Activated naive CD4-positive, alpha-beta T cell treated with anti-CD3 and anti-CD28 coated beads, Interleukin-2, amount 10 ng/mL, durations not matched to agents 7 days and 5 days (primary cell): ENCODE measurements at places on chromosomes 12 and 14.
A peak's percentile ranks its signal among the peaks of the same experiment; 100 is the strongest.

- H3K36me3 ChIP-seq: no peaks in the 10 kb centered on the region
- no peak for DNase-seq
- no peak overlapping the region for H3K4me3 ChIP-seq
- H3K27me3 ChIP-seq: peaks cover 5% of the 10 kb centered on the region
These were observed 103.4 kb downstream of the STAB2 start for GRCh38 chr12:103690426-103690825.

DNA sequence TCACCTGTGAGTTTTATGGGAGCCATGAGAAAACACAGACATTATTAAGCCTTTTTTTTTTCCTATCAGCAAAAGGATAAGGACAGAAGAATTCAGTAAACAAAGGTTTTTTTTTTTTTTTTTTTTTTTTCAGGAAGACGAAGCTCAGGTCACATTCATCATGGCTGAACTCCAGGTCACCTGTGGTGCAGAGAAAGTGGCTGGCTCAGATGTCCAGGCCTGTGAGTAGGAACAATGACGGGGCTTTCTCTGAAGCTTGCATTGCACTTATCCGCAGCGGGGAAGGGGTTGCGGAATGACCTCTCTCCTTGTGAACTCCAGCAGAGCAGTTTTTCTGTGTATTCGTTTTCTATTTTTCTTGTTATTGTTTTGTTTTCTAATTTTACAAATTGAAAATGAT lies 759.6 kb upstream of the TMEM132C start:
- H3K27ac ChIP-seq: no peak overlapping the region
- no peaks in the 10 kb centered on the region for H3K27me3 ChIP-seq
- H3K4me3 ChIP-seq: no peak overlapping the region

GRCh38 chr12:14554281-14555007 lies 13.2 kb downstream of the PLBD1 start:
- H3K4me1 ChIP-seq: no peaks in the 10 kb centered on the region
- no peak overlapping the region for H3K27ac ChIP-seq
- H3K4me3 ChIP-seq: no peak overlapping the region
- H3K27me3 ChIP-seq: peaks cover 6% of the 10 kb centered on the region

GRCh38 chr12:4135919-4136605 lies 137.5 kb upstream of the CCND2 start:
- H3K27me3 ChIP-seq: peaks cover 15% of the 10 kb centered on the region
- no peak overlapping the region for H3K4me3 ChIP-seq
- peaks cover 54% of the 10 kb centered on the region for H3K4me1 ChIP-seq
- peaks cover 15% of the 10 kb centered on the region for H3K36me3 ChIP-seq

DNA sequence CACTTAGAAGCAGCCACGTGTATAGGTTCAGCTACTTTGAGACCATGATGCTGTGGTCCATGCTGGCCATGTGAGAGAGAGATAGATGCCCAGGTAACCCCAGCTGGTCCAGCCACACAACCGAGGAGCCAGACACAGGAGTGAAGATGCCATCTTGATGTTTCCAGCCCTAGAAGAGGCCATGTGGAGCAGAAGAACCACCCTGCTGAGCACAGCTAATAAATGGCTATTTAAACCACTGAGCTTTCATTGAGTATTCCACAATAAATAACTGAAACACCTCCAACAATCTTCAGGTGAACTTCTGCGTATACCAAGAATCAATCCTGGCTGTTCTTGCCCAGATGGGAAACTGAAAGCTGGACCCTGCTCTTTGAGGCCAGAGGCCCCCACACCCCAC lies 84.0 kb upstream of the GSC start:
- no peak for DNase-seq
- H3K36me3 ChIP-seq: no peaks in the 10 kb centered on the region
- peaks cover 11% of the 10 kb centered on the region for H3K27me3 ChIP-seq
- H3K4me1 ChIP-seq: no peaks in the 10 kb centered on the region

GRCh38 chr14:49766839-49767238 lies 1.1 kb upstream of the KLHDC2 start:
- H3K4me1 ChIP-seq: peaks cover 36% of the 10 kb centered on the region
- peak overlapping the region; percentile 100 for H3K27ac ChIP-seq
- H3K27me3 ChIP-seq: no peaks in the 10 kb centered on the region
- no peak for DNase-seq
- peak overlapping the region; percentile 98 for H3K4me3 ChIP-seq

DNA sequence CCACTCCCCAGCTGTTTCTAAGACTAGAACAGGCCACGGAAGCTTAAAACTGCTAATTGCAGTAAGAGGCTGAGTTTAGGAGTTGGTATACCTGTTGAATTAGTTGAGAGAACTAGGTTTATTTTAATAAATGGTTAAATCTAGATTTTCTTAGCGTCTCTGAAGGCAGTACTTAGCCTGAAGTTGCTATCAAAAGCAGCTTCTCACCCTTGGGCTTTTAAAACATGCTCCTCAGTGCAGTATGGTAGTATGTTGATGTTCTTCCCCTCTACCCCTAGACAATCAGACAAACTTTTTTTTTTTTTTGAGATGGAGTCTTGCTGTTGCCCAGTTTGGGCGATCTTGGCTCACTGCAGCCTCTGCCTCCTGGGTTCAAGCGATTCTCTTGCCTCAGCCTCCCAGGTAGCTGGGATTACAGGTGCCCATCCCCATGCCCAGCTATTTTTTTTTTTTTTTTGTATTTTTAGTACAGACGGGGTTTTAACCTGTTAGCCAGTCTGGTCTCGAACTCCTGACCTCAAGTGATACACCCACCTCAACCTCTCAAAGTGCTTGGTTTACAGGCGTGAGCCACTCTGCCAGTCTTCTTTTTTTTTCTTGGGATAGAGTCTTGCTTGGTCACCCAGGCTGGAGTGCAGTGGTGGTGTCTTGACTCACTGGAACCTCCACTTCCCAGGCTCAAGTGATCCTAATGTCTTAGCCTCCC lies 6.8 kb downstream of the SRSF5 start:
- no peaks in the 10 kb centered on the region for H3K27me3 ChIP-seq
- peaks cover 89% of the 10 kb centered on the region for H3K36me3 ChIP-seq
- no peak for DNase-seq
- no peak overlapping the region for H3K27ac ChIP-seq

GRCh38 chr12:59372956-59373355 lies 222.9 kb upstream of the SLC16A7 start:
- no peak for DNase-seq
- no peaks in the 10 kb centered on the region for H3K27me3 ChIP-seq
- H3K4me3 ChIP-seq: no peak overlapping the region
- no peaks in the 10 kb centered on the region for H3K36me3 ChIP-seq
- H3K4me1 ChIP-seq: no peaks in the 10 kb centered on the region

GRCh38 chr12:15662983-15663659 lies 126.1 kb downstream of the EPS8 start:
- H3K27me3 ChIP-seq: peaks cover 4% of the 10 kb centered on the region
- H3K36me3 ChIP-seq: no peaks in the 10 kb centered on the region
- H3K27ac ChIP-seq: no peak overlapping the region
- no peak for DNase-seq
- no peaks in the 10 kb centered on the region for H3K4me1 ChIP-seq

GRCh38 chr14:99946652-99947489 lies 118.4 kb upstream of the EVL start:
- peaks cover 57% of the 10 kb centered on the region for H3K27me3 ChIP-seq
- no peak overlapping the region for H3K4me3 ChIP-seq

DNA sequence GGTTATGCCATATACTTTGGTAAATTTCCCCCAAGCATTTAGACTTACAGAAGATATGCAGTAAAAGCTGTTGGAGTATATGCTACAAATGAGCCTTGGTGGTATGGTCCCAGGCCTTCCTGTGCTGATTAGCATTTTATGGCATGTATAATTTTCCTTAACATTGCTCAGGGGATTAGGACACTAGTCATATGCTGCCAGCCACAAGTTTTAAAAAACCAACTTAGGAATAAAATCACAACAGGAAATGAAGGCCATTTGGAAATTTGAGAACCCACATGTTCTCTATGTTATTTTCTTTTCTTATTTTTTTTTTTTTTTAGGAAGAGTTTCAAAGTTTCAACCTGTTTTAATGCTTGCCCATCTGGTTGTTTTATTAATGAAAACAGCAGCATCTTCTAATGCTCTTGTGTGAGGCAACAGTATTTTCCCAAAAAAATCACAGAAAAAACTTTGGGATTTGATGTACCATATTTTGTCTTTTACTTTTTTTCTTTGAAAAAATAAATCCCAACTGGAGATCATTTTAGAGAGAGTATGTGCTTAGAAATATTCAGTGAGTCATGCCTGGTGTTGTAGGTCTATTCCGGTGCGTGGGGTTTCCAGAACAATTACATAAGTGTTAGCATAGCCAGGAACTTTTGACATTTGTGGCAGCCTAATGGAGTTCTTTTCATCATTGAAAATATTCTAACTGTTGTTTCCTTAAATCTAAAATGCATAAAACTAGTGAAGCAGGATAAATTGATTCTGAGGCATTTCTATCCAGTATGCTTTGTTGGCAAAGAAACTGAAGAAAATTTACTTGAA lies 21.7 kb upstream of the DUSP6 start:
- H3K4me1 ChIP-seq: peaks cover 41% of the 10 kb centered on the region
- no peak overlapping the region for H3K27ac ChIP-seq
- H3K4me3 ChIP-seq: no peak overlapping the region
- H3K27me3 ChIP-seq: peaks cover 7% of the 10 kb centered on the region
- no peak for DNase-seq

GRCh38 chr12:65280306-65280705 lies 1.8 kb downstream of the MSRB3 start:
- no peak overlapping the region for H3K27ac ChIP-seq
- no peak for DNase-seq

- peaks cover 49% of the 10 kb centered on the region for H3K27me3 ChIP-seq
- H3K27ac ChIP-seq: no peak overlapping the region
- DNase-seq: no peak
- no peak overlapping the region for H3K4me3 ChIP-seq
These were observed 30.4 kb downstream of the DAO start for GRCh38 chr12:108910336-108910735.

DNA sequence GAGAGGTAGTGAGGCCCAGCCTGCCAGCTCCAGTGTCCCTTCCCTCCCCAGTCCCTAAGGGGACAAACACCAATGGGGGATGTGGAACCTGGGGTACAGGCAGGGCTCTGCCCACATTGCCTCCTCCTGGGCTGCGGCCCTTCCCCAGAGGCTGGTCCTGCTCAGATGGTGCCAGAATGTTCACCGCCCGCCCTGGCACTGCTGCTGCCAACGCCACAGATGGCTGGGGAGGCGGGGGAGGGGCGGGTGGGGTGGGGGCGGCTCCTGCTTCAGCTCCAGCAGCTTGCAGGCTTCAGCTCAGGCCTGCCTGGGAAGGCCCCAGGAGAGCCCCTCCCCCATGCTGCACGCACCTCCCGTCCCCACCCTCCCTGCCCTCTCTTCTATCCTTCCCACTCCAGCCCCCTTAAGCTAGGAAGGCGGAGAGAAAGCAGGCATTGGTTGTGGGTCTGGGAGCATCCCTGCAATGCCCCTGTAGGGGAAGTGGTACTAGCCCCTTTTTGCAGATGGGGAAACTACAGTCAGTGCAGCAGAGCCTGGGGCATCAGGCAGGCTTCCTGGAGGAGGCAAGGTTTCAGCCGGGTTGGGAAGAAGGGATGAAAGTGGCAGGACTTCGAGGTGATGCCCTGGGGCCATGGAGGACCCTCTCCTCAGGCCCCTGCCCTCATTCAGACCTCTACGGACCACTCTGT lies 2.0 kb upstream of the BEGAIN start:
- no peak overlapping the region for H3K27ac ChIP-seq
- H3K36me3 ChIP-seq: no peaks in the 10 kb centered on the region
- peaks cover 88% of the 10 kb centered on the region for H3K27me3 ChIP-seq
- peaks cover 8% of the 10 kb centered on the region for H3K4me1 ChIP-seq

GRCh38 chr12:125402874-125403789 lies 337.9 kb downstream of the AACS start:
- DNase-seq: no peak
- peaks cover 3% of the 10 kb centered on the region for H3K27me3 ChIP-seq

DNA sequence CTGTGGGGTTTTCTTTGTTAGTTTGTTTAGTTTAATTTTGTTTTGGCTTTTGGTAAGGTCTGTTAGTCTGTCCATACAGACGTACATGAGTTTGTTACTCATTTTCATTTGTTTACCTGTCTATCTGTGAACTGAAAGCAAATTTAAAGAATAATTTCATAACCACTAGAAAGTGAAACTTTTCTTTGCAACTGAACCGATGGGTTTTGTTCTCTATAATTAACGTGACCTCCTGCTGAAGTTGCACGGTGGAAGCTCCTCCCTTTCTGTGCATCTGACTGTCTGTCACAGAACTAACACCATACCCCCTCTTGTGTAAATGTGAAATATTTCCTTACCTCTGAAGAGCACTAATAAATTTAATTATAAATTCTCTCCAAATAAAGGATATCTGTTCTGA lies 595.5 kb downstream of the GALC start:
- H3K27me3 ChIP-seq: no peaks in the 10 kb centered on the region
- no peak overlapping the region for H3K4me3 ChIP-seq
- DNase-seq: no peak
- no peaks in the 10 kb centered on the region for H3K36me3 ChIP-seq
- H3K4me1 ChIP-seq: no peaks in the 10 kb centered on the region
- no peak overlapping the region for H3K27ac ChIP-seq

GRCh38 chr12:104736307-104736706 lies 221.8 kb downstream of the SLC41A2 start:
- peaks cover 81% of the 10 kb centered on the region for H3K4me1 ChIP-seq
- H3K36me3 ChIP-seq: peaks cover 10% of the 10 kb centered on the region
- no peak for DNase-seq

DNA sequence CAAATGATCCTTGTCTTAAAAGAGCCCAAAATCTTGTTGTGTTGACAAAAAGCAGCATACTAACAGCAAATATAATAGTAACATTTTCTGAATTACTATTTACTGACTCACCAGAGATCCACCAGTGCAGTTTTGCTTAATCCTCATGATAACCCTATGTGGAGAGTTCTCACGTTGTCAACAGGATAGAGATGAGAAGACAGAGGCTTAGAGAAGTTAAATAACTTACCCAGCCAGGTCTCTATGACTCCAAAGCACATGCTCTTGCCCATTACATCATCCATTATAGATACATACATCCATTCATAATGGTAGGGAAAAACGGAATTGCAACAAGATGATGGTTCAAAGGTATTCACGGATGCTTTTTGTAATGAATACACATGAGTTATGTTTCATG lies 111.9 kb downstream of the PAX9 start:
- H3K4me1 ChIP-seq: no peaks in the 10 kb centered on the region
- H3K27ac ChIP-seq: no peak overlapping the region
- no peak for DNase-seq
- H3K27me3 ChIP-seq: no peaks in the 10 kb centered on the region
- H3K4me3 ChIP-seq: no peak overlapping the region
